ENCODE measurements at places on chromosomes 3 and 15.

DNA sequence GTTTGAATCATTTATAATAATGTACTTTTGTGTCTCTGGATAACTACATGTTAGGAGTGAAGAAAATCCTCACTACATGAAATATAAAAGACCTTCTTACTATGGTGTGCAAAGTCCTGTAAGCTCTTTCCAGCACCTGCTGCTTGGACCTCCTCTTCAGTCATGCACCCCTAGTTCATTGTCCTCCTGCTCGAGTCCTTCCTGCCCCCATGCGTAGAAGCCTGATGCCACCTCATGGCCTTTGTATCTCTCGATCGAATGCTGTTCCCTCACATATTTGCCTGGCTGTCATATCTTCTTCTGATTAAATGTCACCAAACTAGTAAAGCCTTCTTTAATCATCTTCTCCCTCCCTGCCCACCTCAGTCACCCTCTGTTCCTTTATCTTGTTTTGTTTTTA is 49.9 kb upstream of the SUCLG2 start:
- no peak for DNase-seq

DNA sequence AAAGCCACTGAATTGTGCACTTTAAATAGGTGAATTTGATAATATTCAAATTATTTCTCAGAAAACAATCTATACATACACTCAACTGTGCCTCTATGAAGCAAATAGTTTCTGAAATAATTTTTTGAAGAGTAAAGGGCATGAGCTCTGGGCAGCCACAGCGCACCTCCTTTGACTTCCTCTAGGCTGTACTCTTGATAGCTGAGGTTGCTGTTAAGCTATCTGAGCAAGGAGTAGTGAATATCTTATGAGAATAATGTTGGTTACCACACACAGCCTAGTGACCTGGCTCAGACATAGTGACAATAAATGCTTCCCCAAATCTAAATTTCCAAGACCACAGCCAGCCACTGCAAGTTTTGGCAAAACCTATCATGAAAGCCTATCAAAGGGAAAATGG is 11.6 kb upstream of the SEC61A1 start:
- DNase-seq: no peak

DNA sequence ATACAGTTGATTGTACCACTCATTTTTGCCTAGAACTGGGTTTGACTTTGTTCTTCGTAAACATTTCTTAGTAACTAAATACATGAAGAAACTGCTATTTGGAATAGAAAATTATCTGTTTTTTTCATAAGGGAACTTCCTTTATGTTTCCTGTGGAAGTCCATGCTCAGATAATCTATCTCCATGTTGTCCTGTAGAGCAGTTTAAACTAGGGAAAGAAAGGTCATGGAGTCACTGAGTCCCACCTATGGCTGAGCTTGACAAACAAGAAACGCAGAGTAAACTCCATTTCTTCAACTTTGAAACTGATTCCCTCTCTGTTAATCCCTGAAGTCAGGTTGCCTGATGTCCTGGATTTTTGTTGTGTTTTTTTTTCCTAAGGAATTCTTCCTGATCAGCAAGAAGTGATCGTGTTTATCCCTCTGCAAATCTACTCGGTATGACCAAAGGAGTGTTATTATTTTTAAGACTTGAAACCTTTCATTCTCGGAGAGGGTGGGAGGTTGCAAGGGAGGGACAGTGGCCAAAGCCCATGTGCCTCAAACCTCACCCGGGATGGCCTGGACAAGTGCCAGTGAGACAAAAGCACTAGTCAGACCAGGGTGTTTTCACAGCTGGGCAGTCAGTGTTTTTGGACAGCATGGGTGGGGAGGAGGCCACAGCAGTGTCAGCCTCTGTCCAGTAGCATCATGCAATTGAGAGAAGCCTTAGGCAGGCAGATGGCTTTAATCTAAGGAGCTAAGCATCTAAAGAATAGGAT is 129.8 kb upstream of the PHLDB2 start:
- DNase-seq: no peak

DNA sequence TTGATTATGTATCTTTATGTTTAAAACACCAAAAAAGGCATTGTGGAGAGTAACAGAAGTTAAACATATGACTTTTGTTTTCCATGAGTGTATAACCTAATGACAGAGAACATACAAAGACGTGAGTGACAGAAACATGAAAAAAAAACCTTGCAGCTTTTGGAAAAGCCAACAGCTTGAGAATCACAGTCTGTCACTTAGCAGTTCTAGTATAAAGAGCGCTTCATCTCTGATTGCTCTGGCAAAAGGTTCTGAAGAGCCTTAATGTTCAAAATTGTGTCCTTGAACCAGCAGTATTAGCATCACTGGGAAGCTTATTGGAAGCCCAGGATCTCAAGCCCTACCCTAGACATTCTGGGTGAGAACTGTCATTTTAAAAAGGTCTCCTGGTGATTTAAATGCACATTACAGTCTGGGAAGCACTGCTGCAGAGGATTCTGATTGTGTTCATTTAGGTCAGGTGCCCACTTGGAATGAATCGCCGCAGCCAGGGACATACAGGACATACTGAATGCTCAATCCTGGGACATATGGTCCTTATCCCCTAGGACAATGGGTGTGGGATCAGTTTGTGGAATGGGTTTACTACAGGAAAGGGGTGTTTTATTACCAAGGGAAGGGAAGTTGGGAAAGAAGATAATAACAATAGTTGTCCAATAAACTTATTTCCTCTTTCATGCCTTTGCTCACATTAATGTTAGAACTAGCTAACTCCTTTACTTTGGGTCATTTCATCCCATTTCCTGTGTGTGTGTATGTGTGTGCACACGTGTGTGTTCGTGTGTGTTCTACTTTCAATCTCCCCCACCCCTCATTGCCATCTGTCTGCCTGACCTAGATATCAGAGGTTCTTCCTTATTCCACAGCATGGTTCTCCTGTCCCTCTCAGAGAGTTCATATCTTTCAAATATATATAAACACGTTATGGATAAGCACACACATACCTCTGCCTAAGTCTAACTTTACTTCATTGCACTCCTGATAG is 55.0 kb downstream of the LRRC49 start:
- DNase-seq: no peak

DNA sequence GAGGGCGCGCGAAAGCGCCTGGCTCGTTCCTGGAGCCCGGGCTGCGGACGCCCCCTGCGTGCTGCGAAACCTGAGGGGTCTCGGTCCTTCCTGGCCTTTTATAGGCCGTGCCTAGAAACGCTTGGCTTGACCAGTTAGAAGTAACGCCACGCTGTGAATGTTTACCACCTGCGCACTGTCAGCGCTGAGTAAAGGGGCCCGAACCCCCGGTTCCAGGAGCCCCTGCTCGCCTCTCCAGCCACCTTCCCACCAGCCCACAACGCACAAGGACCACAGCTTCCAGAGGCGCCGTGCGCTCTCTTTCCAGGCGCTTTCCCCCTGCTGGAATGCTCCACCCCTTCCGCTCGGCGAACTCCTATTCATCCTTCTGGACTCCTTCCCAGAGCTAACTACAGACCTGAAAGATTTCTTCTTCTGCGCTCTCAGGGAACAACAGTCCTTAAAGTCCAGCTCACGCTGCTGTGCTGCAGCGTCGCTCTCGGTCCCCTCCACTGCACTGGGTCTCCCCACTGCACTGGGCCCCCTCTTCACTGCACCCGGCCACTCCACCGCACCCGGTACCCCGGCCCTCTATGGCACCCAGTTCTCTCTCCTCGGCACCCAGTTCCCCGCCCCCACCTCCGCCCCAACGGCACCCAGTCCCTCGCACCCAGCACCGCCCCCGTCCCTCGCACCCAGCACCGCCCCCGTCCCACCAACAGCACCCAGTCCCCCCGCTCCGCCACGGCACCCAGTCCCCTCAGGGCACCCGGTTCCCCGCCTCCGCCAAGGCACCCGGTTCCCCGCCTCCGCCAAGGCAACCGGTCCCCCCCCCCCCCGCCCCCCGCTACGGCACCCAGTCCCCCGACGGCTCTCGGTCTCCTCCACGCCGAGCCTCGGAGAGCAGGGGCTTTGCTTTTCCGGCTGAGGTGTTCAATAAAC is 69.8 kb downstream of the SQOR start:
- DNase-seq: no peak

DNA sequence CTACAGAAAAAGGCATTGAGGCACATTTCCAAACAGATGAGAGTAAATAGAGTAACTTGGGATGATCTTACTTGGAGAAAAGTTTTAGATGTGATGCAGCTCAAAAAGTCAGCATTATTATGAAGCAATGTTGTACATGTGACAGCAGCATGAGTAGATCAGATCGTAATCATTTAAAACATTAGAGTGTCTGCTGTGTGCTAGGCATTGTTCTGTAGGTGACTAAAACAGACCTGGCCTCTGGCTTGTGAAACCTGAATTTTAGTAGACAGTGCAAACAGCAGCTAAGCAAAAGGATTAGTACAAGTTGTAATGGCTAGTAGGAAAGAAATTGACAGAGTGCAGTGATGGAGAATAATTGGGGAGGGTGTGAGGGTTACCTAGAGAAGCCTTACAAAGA is 15.1 kb downstream of the UBE2E1 start:
- no peak for DNase-seq

DNA sequence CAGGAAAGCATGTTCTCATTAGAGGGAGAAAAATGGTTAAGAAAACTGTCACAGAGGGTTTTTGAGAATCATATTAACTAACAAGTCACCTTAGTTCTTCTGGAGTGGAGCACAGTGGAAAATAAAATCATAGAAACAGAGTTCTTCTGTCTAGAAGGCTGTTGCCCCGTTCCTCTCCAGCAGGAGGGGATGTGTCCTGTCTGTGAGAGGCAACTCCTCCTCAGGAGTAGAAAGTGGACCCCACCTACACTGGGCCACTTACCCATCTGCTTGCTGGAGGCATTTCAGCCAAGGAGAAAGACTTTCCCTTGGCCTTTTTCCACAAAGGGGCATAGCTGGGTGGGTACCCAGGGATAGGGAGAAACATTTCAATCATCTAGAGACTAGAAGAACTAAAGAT is 106.6 kb downstream of the SSR3 start:
- peak; percentile 18 for DNase-seq

DNA sequence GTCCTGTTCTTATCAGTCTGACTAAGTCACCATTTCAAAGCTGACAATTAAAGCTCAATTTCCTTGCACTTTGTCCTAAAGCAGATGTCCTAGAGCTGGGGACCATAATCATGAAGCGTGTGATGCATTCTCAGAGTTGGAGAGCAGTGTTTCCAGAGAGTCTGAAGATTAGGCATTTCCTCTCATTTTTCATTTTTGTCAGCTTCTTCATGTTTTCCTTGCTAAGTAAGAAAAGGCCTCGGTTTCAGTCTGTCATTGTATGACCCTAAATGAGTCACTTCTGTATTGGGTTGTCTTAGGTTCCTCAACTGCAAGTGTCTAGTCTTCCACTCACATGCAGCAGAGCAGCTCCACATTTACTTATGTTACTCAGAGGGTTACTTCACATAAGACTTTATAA is 257.2 kb upstream of the TPRG1 start:
- DNase-seq: peak; percentile 93

DNA sequence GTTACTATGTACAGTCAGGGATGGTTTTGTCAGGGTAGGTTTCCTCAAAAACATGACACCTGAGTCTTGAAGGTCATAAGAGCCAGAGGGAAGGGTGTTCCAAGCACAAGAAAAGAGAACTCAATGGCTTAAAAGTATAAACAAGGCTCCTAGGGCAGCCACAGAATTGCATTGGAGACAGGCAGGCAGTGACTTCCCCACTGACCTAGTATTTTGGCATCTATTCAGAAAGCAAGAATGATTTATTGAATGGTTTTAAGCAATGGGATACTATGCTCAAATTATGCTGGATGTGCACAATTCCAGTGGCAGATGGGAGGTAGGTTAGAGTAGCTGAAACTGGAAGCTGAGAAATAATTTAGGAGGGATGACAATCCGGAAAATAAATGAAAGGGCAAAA is 54.0 kb downstream of the TSC22D2 start:
- no peak for DNase-seq

- no peak for DNase-seq
These were observed 23.0 kb downstream of the ACSBG1 start for GRCh38 chr15:78211189-78211921.

GRCh38 chr15:98614681-98615080 is 33.7 kb upstream of the IGF1R start:
- no peak for DNase-seq

DNA sequence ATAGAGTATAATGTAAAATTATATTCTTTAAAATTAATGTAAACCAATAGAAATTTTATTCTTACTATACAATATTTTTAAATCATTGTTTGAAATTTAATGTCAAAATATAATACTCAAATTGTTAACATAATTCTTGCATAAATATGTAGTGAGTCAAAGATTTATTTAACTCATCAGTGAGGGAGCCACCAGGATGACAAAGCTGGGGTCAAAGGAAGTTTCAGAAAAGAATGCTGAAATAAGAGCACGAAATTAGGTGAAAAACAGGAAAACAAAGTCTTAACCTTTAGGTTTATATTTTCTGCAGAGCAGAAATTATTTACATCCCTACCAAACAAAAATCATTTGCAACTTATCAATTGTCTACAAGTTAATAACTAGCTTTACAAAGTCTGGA is 74.1 kb downstream of the DIPK2A start:
- DNase-seq: no peak

- no peak for DNase-seq
These were observed 18.3 kb upstream of the CYP11A1 start for GRCh38 chr15:74385733-74386132.

DNA sequence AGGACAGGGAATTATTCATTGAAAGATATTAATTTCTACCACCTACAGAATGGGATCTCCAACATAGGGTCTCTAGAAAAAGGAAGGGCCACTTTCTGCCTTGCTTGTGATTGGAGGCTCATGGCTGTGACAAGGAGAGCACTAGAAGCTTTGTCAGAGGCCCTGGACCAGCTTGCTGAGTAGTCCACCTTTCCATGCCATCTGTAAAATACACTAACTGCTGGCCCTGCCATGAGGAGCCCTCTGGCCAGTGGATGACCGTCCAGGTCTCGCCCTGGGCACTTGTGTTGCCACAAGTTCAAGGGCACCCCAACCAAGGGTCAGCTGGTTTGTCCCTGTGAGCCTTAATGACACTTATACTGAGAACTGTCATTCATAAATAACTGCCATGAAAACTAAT is 1.6 kb upstream of the SYNM start:
- DNase-seq: no peak

DNA sequence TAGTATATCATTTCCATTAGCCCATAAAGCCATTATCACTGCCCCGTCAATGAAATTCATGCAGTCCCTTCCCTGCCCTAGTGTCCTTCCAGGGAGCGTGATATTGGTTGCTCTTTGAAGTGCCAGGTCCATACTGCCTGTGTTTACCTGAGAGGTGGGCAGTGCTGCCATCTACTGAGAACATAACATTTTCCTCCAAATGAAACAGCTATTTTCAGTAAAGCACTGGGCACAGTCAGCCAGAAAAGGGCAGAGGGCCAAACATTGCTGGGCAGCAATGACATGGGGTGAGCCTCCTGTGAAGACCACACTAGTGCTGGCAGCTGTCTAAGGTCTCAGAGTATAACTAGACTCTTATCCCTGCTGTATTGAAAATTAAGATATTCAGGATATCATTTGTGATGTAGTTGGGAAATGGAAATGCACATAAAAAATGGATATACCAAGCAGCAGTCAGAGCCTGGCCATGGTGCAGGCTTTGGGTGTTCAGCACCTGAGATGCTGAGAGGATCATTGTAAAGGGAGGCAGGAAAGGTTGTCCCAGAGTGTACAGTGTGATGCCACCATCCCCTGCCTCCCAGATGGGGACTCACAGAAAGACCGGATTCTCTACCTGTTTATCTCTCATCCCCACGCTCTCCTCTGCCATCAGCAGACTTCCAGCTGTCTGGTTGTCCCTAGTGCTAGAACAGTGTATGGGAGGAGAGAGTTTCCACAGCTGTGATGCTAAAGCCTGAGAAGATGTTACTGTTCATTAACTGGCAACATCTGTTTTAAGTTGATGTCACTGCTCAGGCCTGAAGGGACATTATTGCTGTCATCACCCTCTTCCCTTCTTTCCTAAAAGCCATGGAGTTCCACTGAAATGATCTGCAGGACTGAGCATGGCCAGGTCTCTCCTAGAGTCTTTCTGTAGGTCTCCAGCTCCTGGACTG is 108.8 kb downstream of the ARNT2 start:
- no peak for DNase-seq

All from MV-4-11 (cell line).